ENCODE measurements at places on chromosomes 6 and 20. TPM values are rescaled to one million over a fixed set of nuclear protein-coding genes. Genes with fewer than 3 reads are reported as not detected.

DNA sequence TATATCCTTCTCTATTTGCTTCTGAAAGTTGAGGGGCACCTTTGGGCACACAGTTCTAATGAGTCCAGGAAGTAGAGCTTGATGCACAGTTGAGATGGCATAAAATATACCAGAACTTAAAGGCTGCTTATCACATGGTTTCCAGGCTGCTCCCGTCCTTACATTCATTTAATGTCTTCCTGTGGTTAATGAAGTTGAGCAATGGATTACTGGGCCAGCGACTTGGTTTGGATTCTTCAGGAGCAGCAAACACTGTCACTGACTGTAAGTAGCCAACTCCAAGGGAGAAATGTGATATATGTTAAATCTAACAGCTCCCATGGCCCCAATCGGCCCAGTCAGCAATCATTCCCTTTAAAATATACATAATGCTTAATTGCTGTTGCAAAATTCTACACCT is 9.0 kb upstream of the TSHZ2 start:
- no peak for DNase-seq
- H3K4me3 ChIP-seq = no peak overlapping the region
- no peaks in the 10 kb centered on the region for H3K27me3 ChIP-seq
- no peak overlapping the region for H3K27ac ChIP-seq

DNA sequence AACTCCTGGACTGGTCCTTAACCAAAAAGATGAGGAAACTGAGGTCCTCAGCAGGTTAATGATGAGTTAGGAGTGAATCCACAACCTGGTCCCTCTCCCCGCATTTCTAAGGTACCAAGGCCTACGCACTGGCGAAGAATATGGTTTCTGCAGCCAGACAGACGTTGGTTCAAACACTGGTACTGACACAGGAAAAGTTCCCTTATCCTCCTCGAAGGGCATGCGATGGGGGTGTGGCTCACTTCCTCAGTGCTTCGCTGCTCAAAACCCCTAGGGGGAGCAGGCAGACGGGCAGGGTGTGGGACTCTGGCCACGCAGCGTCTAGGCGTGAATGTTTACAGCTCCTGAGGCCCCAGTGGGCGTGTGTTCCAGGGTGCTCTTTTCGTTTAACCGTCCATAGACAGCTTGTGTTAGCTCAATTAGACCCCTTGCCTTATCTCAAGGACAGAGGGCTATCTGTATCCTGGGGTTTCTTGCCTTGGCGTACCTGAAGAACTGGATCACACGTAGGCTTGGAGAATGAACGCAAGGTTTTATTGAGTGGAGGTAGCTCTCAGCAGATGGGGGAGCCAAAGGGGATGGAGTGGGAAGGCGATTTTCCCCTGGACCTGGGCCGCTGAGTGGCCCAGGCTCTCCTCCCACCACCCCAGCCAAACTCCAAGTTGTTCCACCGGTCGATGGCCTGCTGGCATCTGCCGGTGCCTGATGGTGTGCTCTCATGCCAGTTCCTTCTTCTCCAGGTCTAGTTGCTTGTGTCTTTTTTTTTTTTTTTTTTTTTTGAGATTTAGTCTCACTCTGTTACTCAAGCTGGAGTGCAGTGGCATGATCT is 31.8 kb upstream of the PTPN1 start:
- H3K4me1 ChIP-seq = peaks cover 4% of the 10 kb centered on the region
- peaks cover under 1% of the 10 kb centered on the region for H3K27me3 ChIP-seq
- no peak for DNase-seq
- no peaks in the 10 kb centered on the region for H3K36me3 ChIP-seq
- no peak overlapping the region for H3K27ac ChIP-seq

- H3K4me3 ChIP-seq = no peak overlapping the region
- no peaks in the 10 kb centered on the region for H3K36me3 ChIP-seq
- peaks cover 10% of the 10 kb centered on the region for H3K4me1 ChIP-seq
- no peak overlapping the region for H3K27ac ChIP-seq
- peaks cover 15% of the 10 kb centered on the region for H3K27me3 ChIP-seq
These were observed 70.2 kb upstream of the CD93 start for GRCh38 chr20:23156170-23156841.

DNA sequence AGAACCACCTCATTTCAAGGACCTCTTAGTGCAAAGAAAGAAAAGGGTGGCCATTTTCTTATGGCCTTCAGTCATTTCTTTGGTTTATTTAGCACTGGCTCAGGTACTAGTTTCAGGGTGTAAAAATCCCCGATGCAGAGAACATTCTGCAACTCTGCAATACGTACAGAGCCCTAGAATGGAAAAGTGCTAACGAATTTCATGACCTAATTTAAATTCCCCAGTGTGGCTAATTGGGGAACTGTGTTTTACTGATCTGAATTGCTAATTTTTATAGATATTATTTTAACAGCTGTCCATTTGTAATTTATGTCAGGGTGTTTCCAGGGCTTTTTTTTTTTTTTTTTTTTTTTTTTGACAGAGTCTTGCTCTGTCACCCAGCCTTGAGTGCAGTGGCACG is 160.7 kb downstream of the UST start:
- H3K36me3 ChIP-seq = no peaks in the 10 kb centered on the region
- DNase-seq = no peak
- H3K4me1 ChIP-seq = peaks cover 5% of the 10 kb centered on the region
- H3K27me3 ChIP-seq = no peaks in the 10 kb centered on the region
- H3K4me3 ChIP-seq = no peak overlapping the region

TRIM10 gene
- total RNA-seq = not detected

GRCh38 chr6:125747589-125748405 is 1.6 kb upstream of the HEY2 start:
- DNase-seq = peak; percentile 39
- peak overlapping the region; percentile 76 for H3K4me3 ChIP-seq
- H3K4me1 ChIP-seq = peaks cover 16% of the 10 kb centered on the region
- peaks cover 77% of the 10 kb centered on the region for H3K27me3 ChIP-seq

DNA sequence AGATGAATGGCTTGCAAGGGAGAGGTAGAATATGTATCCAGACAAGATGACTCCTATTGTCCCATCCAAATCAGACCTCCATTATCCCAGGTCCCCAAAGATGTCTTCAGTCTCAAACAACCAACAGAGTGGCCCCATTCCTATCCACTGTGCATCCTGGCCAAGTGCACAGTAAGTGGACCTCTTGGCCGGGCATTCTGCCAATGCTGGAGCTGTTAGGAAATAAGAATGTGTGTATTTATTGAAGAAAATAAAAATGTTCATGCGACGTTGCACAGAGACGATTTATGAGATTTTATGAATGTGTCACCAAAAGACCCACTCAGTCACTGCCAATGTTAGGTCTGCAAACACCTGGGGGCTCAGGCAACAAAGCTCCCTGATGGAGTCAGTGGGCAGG is 196.0 kb downstream of the MAFB start:
- no peaks in the 10 kb centered on the region for H3K36me3 ChIP-seq
- peaks cover 3% of the 10 kb centered on the region for H3K27me3 ChIP-seq
- H3K27ac ChIP-seq = no peak overlapping the region
- no peak overlapping the region for H3K4me3 ChIP-seq
- H3K4me1 ChIP-seq = no peaks in the 10 kb centered on the region

DNA sequence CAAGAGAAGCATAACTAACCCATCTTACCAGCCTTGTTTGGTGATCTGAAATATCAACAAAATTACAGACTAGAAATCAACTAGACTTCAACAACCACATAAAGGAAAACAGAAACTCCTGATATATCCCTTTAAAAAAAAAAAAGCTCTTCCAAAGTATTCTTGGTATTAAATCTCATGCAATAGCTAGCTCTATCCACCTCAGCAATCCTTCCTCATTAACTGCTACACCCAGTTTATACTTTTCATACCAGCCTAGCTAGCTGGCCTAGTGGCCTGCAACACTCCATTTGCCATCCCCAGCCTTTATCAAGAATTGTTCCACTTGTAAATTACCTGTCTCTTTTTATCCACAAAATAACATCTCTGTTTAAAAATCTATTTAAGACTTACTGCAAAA is 69.0 kb downstream of the BACH2 start:
- H3K4me3 ChIP-seq = no peak overlapping the region
- no peaks in the 10 kb centered on the region for H3K27me3 ChIP-seq
- peaks cover 5% of the 10 kb centered on the region for H3K36me3 ChIP-seq
- no peak for DNase-seq
- no peak overlapping the region for H3K27ac ChIP-seq

DNA sequence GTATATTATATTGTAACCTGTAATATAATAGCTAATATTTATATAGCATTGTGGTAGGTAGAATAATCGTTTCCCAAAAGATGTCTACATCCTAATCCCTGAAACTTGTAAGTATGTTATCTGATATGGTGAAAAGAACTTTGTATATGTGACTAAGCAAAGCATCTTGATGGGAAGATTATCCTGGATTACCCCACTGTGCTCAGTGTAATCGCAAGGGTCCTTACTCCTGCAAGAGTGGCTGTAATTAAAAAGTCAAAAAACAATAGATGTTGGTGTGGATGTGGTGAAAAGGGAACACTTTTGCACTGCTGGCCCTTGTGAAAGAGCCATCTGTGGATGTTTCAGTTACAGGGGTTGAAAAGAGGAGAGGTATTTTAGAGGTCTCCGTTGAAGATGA is 95.2 kb downstream of the EDN1 start:
- no peaks in the 10 kb centered on the region for H3K36me3 ChIP-seq
- H3K4me1 ChIP-seq = peaks cover 2% of the 10 kb centered on the region
- no peak overlapping the region for H3K27ac ChIP-seq
- no peak overlapping the region for H3K4me3 ChIP-seq

DNA sequence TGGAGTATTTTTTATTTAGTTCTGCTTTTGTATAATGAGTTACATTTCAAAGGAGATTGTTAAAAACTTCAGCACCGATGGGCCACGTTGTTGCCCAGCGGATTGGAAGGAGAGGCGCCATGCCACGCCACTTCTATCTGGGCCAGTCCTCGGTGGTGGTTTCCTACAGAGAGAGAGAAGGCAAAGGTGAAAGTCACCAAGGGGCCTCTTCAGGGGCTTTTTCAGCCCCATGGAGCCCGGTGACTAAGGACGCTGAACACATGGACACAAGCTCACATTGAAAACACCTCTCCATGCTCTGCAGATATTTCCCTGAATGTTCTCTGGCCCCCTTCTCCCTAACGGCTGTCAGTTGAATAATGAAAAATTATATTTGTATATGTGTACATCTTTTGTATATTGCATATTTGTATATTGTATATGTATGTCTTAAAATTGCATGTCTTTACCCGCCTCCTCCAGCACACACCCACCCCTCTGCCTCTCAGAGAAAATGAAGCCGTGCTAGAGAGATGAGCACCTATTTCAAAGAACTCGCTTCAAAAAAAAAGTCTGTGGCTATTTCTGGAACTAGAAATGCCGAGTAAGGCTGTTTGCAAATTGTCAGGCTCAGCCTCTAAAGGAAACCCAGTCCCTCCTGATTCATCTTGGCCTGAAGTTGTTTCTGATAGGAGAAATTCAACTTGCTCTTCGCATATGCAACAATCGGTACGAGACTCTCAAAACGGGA is 91.9 kb upstream of the CDH4 start:
- no peak overlapping the region for H3K4me3 ChIP-seq
- peaks cover 43% of the 10 kb centered on the region for H3K27me3 ChIP-seq
- H3K27ac ChIP-seq = no peak overlapping the region

GRCh38 chr6:27791182-27791943 is 120.8 kb downstream of the OR2B2 start:
- DNase-seq = no peak
- no peaks in the 10 kb centered on the region for H3K27me3 ChIP-seq
- H3K4me1 ChIP-seq = peaks cover 27% of the 10 kb centered on the region
- no peaks in the 10 kb centered on the region for H3K36me3 ChIP-seq

DNA sequence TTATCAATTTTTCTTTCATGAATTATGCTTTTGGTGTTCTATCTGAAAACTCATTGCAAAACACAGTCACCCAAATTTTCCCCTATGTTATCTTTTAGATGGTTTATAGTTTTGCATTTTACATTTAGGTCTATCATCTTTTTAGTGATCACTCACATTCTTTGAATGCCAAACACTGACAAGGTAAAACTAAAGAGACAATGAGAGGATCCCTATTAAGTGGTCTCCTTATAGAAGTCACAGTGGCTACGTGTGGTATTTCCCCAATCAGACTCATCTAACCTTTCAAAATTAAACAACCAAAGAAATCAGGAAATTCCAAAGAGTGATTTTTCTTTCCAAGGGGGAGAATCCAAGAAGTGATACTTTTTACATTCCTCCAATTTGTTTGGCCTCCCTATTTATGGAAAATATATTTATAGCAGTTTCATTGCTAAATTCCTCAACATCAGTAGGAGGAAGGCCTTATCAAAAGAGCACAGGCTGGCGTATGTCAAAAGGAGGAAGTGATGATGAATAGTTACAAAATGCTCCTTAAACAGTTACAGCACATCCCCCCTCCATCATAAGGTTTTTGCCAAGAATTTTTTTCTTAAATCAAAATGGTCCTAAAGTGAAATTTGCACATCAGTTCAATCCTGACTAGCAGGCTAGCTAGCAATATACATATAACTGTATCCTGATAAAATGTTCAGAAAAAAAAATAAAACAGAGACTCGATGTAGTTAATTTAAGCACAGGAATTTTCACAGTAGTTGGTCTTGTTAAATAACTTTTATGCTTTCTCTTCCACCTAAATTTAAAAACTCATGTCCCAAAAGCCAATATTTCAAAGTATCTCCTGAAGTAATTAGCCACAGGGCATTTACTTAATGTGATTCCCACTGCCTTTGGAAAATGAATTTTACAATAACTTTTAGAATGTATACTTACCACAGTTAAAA is 76.2 kb upstream of the IPCEF1 start:
- DNase-seq = no peak
- H3K4me3 ChIP-seq = no peak overlapping the region
- no peak overlapping the region for H3K27ac ChIP-seq
- no peaks in the 10 kb centered on the region for H3K27me3 ChIP-seq

GRCh38 chr6:79137671-79138070 is 59.6 kb upstream of the PHIP start:
- H3K36me3 ChIP-seq = peaks cover 6% of the 10 kb centered on the region
- H3K27ac ChIP-seq = no peak overlapping the region
- H3K4me3 ChIP-seq = no peak overlapping the region

LAMP5 gene
- total RNA-seq = not detected

DNA sequence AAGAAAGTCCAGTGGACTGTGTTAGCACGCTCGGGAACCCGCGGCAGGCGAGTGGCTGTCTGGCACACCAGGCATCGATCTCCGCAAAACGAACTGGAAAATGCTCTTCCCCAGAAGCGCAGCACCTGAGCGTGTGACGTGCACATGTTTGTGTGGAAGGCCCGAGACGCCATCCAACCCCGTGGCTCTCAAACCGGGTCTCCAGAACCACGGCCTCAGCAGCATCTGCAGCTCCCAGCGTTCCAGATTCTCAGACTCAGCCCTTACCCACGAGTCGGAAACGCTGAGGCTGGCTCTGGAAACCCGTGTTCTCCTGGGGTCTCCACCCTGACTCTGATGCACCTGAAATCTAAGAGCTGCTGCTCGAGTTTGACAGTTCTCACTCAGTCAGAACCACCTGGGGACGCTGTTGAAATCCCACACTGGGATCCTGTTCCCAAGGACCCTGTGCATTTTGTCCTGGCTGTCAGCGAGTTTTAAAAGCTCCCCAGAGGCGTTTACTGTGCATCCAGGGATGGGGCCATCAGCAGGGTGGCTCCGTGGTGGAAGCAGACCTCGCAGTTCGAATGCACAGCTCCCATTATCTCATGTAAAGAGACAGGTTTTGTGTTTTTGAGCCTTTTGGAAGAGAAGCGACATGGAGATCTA is 69.0 kb downstream of the DLL1 start:
- no peak overlapping the region for H3K4me3 ChIP-seq
- H3K36me3 ChIP-seq = no peaks in the 10 kb centered on the region
- DNase-seq = no peak
- H3K27me3 ChIP-seq = peaks cover 4% of the 10 kb centered on the region

GRCh38 chr6:118889163-118889562 is 4.8 kb upstream of the ASF1A start:
- no peak overlapping the region for H3K27ac ChIP-seq
- H3K4me1 ChIP-seq = peaks cover 21% of the 10 kb centered on the region
- H3K36me3 ChIP-seq = peaks cover 4% of the 10 kb centered on the region
- no peak for DNase-seq
- H3K27me3 ChIP-seq = no peaks in the 10 kb centered on the region
- no peak overlapping the region for H3K4me3 ChIP-seq
